HEK293T (cell line): ENCODE measurements at places on chromosomes 2 and 18.

DNA sequence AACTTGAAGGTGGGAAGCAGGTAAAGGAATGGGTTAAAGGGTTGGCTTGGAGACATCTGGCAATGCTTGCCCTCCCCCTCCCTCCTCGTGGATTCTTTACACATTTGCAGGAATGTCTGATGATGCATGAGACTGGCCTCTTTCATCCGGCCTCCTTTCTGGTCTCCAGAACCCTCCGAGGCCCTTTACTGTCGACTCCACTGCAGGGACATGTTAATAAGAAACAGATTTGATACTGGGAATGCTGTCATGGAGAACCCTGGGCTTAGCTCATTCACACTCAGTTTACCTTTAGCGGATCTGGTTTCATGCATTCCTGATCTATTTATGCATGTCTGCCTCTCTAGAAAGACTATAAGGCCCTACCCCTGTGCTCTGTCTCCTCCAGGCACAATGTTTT, 238.7 kb downstream of the TGIF1 start:
- DNase-seq: no peak

DNA sequence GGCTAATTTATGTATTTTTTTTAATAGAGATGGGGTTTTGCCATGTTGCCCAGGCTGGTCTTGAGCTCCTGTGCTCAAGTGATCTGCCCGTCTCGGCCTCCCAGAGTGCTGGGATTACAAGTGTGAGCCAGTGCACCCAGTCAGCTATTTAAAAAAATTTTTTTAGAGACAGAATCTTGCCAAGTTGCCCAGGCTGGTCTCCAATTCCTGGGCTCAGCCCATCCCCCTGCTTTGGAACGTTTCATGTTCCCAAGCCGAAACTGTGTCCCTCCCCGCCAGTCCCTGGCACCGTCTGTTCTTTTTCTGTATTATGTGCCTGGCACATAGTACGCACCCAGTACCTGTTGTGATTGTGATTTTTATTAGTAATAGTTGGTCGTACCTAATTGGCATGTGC, 63.1 kb upstream of the MGAT5 start:
- DNase-seq: no peak

GRCh38 chr18:72086421-72086820, 457.7 kb downstream of the CBLN2 start:
- DNase-seq: peak; percentile 5

DNA sequence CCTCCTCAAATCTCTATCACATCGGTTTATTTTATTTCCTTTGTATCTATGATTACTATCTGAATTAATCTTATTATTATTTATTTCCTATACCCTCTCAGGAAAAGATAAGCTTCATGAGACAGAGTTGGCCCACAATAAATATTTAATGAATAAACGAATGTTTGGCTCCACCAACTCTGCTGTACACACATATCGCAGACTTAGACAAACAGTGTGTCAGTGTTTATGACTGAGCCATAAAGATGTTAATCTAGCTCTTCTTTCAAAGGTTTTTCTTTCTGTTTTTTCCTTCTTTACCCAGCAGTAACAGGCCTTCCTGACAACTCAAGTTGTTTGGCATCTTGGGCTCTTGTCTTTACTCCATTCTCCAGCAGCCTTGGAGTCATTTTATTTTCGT, 329.5 kb downstream of the CDH2 start:
- DNase-seq: no peak

- DNase-seq: no peak
Measured at GRCh38 chr2:101256316-101256715, 3.6 kb downstream of the CNOT11 start.

- no peak for DNase-seq
Measured at GRCh38 chr2:3449936-3450335, 69.4 kb downstream of the ADI1 start.

- DNase-seq: no peak
Measured at GRCh38 chr2:2853346-2853745, 522.3 kb upstream of the MYT1L start.

DNA sequence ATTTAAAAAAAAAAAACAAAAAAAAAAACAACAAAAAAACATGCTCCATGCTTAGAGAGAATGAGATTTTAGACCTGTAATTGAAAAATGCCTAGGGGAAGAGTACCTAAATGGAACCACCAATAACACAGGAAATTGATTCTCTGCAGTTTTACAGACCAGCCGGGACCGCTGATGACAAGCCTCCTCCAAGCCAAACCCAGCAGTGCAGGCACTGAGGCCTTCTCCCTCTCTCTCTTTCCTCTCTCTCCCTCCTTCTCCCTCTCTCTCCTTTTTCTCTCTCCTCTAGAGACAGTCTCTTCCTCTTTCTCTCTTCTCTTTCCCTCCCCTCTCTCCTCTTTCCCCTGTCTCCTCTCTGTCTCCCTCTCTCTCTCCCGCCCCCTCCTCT, 228.8 kb upstream of the COPS8 start:
- no peak for DNase-seq

- DNase-seq: no peak
Measured at GRCh38 chr2:86634352-86634751, 10.7 kb upstream of the RNF103 start.

DNA sequence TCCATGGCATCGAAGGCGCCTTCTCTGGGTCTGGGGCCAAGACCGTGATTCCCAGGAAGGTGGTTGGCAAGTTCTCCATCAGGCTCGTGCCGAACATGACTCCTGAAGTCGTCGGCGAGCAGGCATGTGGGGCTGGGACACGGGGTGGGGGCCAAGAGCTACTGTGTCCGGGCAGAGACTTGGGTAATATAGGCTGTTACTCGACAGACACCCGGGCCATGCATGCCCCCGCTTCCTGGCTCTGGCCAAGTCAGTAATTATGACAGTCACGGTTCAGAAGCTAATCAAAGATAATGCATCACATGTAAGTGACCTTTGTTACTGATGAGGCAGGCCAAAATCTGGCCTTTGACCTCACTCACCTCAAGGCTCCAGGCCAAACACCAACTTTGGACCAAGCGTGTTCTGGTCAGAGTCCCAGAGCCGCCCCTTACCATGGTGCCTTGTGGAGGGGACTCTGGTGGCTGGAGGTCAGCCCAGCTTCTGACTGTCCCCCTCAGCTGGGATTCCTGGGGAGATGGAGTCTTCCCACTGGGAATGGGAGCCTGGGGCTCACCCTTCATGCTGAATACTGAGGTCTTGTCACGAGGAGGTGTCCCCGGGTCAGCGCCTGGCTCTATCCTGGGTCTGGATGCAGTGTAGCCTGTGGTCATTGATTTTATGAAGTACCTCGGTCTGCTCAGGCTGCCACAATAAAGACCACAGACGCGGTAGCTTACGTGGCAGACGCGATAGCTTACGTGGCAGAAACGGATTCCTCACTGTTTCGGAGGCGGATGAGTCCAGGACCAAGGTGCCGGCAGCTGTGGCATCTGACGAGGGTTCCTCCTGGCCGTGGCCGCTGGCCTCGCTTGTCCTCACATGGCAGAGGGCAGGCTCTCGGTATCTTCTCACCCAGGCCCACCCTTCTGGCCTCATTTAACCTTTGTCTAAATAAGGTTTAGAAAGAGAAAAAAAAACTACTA, 17.7 kb upstream of the CNDP1 start:
- no peak for DNase-seq

GRCh38 chr2:21972586-21972985, 848.8 kb downstream of the TDRD15 start:
- no peak for DNase-seq

DNA sequence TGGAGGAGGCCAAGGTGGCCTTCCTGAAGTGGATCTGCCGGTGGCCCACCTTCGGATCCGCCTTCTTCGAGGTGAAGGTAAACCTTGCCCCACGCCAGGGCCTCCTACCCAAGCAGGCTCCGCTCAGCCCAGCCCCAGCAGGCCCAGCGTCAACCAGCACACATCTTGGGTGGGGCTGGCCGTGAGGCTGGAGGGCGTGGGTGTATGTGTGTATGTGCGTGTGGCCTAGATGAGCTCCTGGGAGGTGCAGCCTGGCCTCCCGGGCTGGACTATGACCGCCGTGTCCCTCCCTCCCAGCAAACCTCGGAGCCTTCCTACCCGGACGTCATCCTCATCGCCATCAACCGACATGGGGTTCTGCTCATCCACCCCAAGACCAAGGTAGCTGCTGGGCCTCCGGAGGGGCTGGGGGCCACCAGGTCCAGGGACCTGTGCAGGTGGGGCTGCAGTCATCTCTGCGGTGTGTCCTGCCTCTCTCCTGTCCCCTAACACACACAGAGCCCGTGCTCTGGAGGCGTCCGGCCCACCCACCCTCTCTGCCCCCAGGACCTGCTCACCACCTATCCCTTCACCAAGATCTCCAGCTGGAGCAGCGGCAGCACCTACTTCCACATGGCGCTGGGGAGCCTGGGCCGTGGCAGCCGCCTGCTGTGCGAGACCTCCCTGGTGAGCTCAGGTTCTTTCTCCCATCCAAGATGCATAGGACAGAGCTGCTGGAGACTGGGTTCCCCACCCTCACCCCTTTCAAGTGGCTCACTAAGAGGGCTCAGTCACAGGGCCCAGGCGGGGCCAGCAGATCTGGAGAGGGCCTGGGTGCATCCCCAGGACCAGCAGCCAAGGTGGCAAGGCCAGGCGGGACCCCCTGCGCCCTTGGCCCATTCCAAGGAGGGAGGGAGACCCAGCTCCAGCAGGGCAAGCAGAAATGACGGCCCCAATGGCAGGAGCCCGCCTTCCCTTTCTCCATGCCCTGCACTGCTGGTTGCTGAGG, 9.4 kb upstream of the GPR17 start:
- no peak for DNase-seq

- no peak for DNase-seq
Measured at GRCh38 chr18:21109936-21110712, 1.5 kb downstream of the ROCK1 start.

DNA sequence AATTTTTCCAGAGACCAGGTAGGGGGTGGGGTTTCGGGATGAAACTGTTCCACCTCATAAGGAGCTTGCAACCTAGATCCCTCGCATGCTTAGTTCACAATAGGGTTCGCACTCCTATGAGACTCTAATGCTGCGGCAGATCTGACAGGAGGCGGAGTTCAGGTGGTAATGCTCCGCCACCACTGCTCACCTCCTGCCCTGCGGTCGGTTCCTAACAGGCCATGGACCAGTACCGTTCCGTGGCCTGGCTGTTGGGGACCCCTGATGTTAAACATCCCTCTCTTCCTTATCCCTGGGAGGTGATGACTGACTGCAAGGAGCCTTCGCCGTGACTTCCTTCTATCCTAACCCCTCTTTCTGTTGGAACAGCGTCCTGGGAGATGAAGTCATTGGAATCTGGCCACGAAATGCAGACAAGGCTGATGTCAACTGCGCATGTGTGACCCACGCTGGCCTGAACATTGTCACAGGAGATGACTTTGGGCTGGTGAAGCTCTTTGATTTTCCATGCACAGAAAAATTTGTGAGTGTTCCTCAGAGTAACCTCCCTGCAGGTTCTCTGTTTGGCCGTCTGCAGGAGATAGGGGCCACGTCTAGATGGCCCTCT, 82.4 kb downstream of the RTN4 start:
- no peak for DNase-seq

GRCh38 chr2:232377841-232378734, 463 bp upstream of the ALPP start:
- no peak for DNase-seq

DNA sequence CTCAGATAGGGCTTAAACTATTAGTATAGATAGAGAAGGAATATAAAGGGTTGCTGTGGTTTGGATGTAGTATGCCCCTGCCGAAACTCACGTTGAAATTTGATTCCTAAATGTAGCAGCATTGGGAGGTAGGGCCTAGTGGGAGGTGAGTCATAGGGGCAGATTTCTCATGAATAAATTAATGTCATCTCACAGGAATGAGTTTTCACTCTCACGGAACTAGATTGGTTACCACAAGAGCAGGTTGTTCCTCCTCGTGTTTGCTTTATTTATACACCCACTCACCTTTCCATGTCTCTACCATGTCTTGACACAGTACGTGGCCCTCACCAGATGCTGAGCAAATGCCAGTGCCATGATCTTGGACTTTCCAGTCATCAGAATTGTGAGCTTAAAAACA, 218.2 kb downstream of the RBM43 start:
- DNase-seq: peak; percentile 20

- no peak for DNase-seq
Measured at GRCh38 chr2:49045083-49045482, 109.2 kb downstream of the FSHR start.

DNA sequence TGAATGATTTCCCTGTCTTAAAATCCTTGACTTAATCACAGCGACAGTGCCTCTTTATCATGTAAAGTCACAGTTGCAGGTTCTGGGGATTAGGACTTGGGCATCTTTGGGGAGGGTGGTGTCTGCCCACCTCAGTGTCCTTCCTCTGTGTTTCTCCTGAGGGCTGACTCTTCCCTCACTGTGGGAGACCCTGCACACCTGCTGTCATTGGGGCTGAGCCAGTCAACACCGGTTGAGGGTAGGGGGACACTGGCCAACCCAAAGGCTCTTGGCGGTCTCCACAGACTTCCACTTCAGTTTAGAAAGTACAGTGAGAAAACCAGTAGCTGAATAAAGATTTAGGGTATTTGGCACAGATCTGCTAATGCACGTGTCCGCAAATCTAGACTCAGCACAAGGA, 36.9 kb downstream of the AGAP1 start:
- no peak for DNase-seq

DNA sequence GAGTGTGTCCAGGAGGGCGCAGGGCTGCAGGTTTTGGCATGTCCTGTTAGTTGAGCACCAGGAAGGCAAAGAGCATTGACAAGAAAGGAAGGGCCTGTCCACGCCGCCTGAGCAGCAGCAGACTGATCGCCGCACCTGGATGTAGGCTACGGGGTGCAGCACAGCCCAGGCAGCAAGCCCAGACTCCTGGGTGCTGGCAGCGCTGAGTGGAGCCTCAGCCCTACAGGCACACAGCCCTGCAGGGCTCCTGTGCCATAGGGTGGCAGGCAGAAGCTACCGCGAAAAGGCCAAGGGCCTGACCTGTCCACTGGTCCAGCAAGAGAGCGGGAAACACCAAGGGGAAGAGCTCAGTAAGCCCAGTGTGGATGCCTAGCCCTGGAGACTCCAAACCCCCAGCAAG, 198.0 kb downstream of the HDAC4 start:
- DNase-seq: no peak

- no peak for DNase-seq
Measured at GRCh38 chr2:132607426-132608090, 62.4 kb downstream of the LYPD1 start.

DNA sequence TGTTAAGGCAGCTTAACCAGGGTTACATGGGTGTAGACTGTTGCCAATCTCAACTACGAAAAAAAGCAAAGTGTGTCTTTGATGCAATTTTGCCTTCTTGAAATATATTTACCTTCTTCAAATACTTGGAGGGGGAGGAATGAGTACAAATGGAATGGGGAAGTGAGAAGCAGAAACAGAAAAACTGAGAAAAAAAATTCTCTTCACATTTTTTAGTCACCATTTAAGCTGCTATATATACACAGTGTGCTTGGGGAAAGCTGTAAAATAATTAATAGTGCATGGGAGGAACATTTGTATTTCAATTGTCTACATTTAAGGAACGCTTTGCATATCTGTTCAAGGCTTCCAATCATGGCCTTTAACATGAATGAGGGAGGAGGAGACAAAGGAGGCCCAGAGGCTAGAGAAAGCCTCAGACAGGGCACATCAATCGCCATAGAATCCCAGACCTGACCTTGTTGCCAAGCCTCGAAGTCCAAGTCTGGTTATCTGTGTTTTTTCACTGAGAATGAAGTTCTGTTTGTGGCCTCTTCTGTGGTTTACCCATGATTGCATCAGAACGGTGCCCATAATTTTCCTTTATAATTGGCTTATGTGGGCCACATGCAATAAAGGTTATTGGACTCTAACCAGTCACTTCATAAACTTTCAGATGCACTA, 158.6 kb downstream of the PIK3C3 start:
- no peak for DNase-seq
